ENCODE measurements at places on chromosomes 5 and 9.

GRCh38 chr5:6873359-6873758 lies 160.1 kb downstream of the TENT4A start:
- DNase-seq = no peak

- no peak for DNase-seq
Observed at GRCh38 chr5:167820101-167820990, 471.1 kb upstream of the WWC1 start.

GRCh38 chr9:96006961-96007360 lies 131.5 kb downstream of the ERCC6L2 start:
- no peak for DNase-seq

GRCh38 chr9:124448019-124448418 lies 2.2 kb upstream of the ADGRD2 start:
- no peak for DNase-seq

DNA sequence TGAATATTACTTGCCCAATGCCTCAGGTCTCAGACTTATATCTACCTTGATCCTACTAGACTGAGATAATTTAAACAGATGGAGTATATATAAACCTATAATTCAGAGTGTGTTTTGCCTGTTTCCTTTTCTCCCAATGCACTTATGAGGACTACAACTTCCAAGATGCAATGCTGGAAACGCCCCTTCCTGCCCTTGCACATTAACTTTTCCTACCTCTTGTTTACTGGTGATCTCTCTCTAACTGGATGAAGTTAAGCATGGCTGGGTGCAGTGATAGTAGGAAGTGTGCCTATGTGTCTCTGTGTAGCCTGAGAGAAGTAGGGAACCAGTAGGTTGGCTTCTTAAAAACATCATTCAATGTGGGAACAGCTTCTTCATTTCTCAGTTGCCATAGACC lies 115.2 kb downstream of the SVEP1 start:
- no peak for DNase-seq

DNA sequence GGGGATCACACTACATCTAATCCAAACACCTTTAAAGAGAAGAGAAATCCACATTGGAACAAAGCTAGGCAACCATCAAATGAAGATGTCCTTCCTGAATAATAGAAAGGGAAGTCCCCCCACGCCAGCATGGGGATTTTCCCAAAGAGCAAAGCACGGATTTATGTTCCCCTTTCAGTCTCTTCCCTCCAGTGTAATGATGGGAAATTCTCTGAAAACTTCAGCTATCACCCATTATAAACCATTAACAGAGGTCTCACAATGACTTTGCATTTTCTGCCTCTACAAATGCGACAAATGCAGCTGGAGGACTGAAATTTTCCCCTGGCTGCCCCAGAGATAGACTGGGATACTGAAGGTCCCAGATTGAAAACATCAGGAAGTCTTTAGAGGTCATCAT lies 368.7 kb downstream of the EFNA5 start:
- no peak for DNase-seq

DNA sequence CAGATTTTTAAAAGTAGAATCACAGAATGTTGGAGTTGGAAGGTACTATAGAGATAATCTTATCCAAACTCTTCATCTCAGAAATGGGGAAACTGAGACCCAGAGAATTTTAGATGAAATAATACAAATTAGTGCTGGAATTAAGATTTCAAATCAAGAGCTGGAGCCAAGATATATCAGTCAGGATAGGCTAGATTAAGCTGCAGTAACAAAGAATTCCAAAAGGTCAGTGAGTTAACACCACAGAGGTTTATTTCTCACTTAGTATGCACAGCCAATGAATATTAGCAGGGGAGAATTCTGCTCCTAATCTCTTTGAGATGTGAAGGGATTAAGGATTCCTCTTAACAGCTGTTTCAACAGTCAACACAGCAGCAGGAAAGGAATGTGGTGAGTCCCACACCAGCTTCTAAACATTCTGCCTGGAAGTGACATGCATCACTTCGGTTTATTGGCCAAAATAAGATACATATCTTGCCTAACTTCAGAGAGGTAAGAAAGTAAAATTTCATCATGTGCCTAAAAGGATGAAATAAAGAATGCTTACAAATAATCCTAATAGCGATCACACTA lies 136.8 kb downstream of the FRMD3 start:
- DNase-seq = no peak

DNA sequence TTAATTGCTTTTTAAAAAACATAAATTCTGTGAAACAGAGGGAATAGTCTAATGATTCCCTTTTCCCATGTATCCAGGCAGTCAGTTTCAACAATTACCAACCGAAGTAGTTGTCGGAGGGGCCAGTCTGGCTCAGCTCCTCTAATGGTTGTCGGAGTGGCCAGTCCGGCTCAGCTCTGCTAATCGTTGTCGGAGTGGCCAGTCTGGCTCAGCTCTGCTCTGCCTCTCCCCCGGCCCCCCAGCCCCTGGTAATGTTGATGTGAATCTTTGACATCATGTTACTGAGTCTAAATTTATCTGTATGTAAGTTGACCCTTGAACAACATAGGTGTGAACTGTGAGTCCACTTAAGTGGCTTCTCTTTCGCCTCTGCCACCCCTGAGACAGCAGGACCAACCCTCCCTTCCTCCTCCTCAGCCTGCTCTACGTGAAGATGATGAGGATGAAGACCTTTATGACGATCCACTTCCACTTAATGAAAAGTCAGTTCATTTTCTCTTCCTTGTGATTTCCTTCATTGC lies 9.4 kb downstream of the NDUFS6 start:
- no peak for DNase-seq

DNA sequence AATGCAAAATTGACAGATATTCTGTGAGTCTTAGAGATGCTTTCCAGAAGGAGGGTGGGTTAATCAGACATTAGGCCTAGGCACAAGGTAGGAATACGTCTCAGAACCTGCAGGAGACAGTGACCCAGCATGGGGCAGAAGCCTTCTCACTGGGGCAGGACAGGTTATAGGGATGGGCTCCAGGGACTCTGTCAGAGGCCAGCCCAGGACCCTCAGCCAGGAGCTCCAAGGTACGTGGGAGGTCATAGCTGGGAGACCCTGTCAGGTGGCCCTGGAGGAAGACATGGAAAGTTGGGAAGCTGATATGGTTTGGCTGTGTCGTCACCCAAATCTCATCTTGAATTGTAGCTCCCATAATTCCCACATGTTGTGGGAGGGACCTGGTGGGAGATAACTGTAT lies 450.4 kb downstream of the GADD45G start:
- no peak for DNase-seq

GRCh38 chr9:16484744-16485143 lies 385.7 kb downstream of the BNC2 start:
- DNase-seq = no peak

- DNase-seq = no peak
Observed at GRCh38 chr5:159186319-159186718, 23.0 kb downstream of the RNF145 start.

GRCh38 chr9:105059252-105059651 lies 131.3 kb upstream of the ABCA1 start:
- no peak for DNase-seq

- no peak for DNase-seq
Observed at GRCh38 chr9:127520941-127521918, 69.9 kb downstream of the LRSAM1 start.

GRCh38 chr5:149779124-149779465 lies 49.0 kb downstream of the PPARGC1B start:
- DNase-seq = no peak

DNA sequence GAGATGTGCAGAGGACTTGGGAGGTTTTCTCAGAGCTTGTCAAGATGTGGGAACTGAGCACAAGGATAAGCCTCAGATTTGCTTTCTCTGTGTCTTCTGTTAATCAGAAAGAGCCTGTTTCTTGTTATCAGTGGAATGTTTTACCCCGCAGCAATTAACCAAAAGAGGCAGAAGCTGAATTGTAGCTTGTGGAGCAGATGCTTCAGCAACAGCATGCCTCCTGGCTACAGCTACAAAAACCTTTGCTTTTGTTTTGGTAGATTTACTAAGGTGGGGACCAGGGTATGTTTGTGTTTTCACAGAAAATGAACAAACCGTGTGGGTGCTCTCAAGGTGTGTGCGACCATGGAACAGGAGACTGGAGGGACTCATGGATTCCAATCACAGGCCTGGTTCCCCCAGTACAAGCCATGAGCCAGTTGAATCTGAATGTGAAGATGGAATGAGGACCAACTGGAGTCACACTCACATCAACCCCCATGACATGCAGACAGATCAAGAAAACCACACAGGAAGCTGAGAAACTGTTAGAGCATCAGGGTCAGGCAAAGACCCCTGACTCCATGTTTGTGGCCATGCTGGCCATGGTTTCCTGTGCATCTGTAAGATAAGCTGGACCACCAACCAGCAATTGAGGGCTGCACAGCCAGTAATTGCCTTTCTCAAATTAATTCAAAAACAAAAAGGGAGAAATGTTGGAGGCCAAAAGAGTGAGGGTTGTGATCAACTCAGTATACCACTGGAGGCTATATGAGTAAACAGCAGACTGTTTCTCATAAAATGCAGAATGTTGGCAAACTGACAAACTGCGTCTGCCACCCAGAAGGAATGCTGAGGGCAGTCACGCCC lies 6.9 kb downstream of the UGT3A2 start:
- DNase-seq = no peak

DNA sequence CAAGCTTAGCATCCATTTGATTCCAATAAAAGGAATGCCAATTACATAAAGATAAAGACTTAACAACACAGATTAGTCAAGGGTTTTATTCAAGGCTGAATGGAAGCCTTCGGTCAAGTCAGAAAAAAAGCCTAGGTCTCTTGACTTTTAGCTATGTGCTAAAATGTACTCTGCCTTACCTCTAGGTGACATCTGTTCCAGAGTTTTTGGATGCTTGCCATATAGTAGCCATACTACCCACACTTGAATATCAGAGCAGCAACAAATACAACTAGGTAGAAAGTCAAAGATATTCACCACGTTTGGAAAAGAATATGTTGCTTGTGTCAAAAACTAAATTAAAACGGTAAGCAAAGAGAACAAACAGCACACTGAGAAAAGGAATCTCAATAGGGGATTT lies 484.7 kb downstream of the ELAVL2 start:
- DNase-seq = no peak

DNA sequence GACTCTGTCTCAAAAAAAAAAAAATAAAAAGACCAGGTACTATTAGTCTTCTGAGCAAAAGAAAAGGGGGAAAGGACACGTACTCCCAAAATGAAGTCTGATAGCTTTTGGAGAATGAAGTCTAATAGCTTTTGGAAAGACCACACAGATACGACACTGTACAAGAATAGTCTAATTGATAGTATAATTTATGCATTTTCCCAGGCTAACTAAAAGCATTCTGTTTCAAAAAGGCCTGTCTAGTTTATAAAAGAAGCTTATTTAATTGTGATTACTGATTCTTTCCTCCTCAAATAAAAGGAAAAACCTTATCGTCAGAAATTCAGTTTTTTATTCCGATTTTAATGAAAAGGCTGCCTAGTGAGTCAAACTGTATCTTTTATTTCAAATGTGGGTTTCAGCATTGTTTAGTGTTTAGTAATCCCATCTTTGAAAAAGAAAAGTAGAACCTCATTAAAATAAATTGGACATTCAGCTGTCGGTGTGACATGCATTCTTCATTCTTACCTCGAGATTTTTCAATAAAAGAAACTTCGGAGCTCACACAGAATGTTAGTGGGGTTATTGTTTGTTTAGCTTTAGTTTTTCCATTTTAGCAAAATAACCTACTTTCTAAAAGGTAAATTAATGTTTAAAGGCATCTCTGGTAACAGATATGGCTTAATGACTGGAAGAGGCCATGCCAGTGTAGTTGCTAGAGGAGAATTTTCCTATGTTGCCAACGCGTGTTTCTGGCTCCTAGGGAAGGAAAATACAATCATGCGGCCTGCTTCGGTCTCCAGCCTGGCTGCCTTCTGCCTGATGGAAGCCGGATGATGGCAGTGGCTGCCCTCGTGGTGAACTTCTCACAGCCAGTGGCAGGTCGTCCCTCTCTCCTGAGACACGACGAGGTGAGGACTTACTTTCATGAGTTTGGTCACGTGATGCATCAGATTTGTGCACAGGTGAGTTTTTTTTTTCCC lies 70.0 kb downstream of the NLN start:
- no peak for DNase-seq

DNA sequence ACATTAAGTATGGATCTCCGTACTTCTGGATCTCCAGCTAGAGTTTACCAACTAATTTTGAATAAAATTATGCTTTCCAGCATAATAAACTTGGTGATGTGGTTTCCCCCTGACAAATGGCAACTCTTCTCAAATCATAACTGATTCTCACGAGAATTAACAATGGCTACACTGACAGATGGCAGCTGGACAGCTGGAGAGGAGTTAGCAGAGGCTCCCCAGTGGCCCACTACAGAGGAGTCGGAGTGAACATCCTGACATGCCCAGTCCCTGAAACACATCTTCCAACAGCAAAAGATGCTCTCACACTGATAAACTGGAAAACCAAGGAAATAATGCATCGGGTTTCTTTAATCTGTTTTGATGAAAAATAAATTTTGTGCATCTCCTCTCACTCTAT lies 239.6 kb downstream of the MAN2A1 start:
- no peak for DNase-seq

- DNase-seq = no peak
Observed at GRCh38 chr9:7266911-7267595, 509.3 kb downstream of the KDM4C start.

DNA sequence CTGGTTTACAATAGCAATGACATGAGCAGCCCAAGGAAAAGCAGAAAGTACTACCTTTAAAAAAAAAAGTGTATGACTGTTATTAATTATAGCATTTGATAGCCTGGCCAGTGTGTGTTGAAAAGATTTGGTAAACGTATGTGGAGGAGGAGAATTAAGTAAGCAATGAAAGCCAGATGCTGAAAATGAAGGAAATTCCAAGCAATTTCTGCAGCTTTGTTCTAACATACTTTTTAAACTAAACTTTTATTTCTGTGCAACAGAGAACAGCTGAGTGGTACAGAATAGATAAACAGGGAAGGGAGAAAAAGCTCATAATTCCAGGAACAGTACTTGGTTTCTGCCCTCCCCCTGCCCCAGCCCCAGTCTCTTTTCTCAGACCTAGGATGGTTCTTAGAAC lies 252.6 kb downstream of the ADAMTSL1 start:
- no peak for DNase-seq

DNA sequence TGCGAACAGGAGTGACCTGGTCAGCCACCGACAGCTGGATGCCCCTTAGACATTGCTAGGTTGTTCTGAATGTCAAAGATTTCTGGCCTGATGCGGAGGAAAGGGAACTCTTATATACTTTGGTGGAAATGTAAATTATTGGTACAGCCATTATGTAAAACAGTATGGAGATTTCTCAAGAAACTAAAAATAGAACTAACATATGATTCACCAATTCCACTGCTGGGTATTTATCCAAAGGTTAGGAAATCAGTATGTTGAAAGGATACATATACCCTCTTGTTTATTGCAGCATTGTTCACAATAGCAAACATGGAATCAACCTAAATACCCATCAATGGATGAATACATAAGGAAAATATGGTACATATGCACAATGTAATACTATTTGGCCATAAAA lies 31.8 kb downstream of the DMRT3 start:
- no peak for DNase-seq

DNA sequence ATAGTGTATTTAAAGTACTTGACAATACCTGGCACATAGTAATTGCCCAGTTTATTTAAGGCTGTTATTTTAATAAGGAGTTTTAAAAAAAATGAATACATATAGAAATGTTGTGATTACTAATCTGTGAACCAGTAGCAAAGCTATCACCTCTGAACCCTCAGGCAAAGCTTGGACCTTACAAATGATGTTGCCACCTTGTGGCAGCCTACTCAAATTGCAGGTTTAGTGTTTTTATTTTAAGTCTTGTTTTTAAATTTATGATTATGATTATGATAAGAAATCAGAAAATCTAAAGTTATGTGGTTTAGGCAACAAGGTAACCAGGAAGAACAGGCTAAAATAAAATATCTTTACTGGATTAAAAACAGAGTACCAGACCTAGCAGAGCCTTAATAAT lies 35.8 kb downstream of the PPARGC1B start:
- no peak for DNase-seq

- no peak for DNase-seq
Observed at GRCh38 chr9:93037476-93037971, 21.0 kb upstream of the SUSD3 start.

Measured in CD4-positive, alpha-beta T cell treated with Interleukin-4 for 1 hour (primary cell).